Skin of body (tissue), 3 donors: ENCODE measurements at places on chromosomes 12 and 14.
A peak's percentile ranks its signal among the peaks of the same experiment; 100 is the strongest.

DNA sequence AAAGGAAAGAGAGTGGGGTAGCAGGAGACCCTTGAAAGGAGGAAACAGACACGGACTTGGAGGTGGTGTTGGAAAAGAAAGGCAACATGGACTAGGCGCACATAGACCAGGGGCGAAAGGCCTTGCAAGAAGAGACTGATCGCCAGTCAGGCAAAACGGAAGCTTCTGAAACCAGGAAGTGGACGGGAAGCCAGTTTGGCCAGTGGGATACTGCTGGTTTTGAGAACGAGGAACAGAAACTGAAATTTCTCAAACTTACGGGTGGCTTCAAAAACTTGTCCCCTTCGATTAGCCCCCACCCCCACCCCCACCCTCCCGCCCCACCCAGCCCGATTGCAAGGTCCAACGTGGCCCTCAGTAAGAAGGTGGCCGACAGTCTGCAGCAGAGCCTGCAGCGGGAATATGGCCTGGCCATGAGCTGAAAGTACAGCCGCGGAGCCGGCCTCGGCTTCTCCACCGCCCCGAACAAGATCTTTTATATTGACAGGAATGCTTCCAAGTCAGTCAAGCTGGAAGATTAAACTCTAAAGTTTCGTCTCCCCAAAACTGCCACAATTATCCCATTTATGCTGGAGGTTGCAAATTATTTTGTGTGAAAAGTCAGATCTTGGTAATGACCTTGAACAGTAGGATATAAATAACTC lies 364.7 kb downstream of the BCAT1 start:
- DNase-seq, result no peak

DNA sequence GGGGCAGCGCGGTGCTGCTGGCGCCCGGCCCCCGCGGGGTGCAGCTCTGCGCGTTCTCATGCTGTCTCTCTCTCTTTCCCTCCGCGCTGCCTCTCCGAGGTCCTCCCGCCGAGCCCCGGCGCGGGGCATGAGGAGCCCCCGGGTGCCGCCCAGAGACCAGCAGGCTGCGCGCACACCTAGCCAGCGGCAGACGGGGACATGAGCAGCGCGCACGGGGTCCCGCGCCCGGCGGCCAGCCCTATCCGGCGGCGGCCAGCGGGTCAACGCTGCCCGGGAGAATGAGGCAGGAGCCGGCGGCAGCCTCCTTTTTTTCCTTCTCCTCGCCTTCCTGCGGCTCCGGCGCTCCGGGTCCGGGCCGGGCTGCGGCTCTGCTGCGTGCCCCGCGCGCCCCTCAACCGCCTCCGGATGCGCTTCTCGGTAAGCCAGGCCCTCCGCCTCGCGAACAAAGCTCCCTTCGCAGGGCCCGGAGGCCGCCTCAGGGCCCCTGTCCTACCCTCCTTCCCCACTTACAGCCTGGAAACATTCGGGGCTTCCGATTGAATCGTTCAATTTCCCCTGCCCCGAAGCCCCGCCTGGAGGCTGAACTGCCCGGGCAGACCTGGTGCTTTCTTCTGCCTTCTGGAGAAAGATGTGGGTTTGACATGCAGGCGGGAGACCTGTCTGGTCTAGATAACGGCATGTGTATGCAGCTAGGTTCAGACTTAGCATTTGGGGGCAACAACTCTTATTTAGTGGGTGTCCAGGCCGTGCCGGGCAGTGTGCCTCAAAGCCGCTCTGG lies at the start of gene TUNAR:
TSS of gene TUNAR (plus strand) at position 72 of the 778 bp plus-strand sequence.
- no peak for DNase-seq

DNA sequence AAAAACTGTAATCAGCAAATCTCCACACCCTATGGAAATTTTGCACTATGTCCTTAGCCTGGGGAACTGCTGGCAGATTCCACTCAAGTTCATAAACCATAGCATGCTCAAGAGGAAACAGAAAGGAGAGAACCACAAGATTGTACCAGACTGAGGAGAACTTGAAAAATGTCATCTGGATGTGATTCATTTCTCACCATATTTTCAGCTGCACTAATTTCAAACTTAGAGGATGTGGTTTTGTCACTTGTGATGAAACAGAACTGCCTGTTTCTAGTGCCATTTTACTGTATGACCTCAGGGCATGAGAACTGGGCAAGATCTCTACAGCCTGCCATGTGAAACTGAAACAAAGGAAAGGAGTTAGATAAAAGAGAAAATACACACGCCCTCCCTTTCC lies 1493.1 kb upstream of the FLRT2 start:
- peak; percentile 46 for DNase-seq

DNA sequence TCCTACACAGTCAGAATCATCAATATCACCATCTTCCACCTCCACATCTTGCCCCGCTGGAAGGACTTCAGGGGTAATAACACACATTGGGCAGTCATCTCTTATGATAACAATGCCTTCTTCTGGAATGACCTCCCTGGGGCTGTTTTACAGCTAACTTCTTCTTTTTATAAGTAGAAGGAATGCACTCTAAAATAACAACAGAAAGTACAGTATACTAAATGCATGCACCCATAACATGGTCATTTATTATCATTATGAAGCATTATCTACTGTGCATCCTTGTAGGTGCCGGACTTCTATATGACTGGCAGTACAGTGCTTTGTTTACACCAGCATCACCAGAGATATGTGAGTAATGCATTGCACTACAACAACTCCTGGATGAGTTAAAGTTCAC lies 19.0 kb upstream of the NUAK1 start:
- no peak for DNase-seq

GRCh38 chr14:31286456-31287293 lies 79.1 kb upstream of the HECTD1 start:
- DNase-seq, result no peak

- no peak for DNase-seq
Observed at GRCh38 chr14:73424453-73424852, 33.9 kb downstream of the NUMB start.

GRCh38 chr12:50642035-50642451 lies 121.9 kb upstream of the ATF1 start:
- no peak for DNase-seq

DNA sequence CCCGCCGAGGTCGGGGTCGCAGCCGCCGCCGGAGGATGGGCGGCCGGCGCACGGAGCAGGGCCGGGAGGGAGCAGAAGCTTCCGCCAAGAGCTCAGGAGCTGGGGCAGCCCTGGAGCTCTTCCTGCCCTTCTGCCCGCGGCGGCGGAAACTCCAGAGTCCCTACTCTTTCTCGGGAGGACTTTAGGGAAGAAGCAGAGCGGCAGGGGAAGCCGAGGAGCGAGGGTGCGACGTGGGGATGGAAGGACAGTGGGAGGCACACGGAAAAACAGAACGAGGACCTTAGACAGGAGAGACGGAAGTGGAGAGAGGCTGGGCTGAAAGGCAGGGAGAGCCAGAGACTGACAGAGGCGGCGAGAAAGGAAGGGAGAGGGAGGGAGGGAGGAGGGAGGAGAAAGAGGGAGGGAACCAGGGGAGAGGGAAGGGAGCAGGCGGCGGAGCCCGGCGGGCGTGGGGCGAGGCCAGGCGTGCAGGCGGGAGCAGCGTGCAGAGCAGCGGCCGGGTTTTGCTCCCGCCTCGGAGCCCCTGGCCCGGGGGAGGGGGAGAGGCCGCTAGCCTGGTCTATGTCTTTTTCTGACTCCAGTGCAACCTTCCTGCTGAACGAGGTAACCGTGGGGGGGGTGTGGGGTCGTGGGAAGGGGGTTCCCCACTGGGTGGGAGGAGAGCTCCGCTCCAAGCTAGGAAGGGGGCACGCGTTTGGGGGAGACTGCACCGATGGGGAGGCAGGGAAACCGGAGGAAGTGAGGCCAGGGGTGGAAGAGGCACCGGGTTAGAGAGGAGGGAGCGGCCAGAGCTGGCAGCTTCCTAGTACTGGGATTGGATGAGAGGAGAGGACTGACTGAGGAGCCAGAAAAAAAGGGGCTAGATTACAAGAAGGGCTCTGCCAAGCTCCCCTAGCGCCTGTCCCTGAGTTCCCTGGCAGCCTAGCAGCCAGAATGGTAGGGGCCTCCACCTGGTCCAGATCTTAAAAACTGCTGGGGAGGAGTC lies 2.9 kb upstream of the CACNB3 start:
- peak; percentile 85 for DNase-seq

DNA sequence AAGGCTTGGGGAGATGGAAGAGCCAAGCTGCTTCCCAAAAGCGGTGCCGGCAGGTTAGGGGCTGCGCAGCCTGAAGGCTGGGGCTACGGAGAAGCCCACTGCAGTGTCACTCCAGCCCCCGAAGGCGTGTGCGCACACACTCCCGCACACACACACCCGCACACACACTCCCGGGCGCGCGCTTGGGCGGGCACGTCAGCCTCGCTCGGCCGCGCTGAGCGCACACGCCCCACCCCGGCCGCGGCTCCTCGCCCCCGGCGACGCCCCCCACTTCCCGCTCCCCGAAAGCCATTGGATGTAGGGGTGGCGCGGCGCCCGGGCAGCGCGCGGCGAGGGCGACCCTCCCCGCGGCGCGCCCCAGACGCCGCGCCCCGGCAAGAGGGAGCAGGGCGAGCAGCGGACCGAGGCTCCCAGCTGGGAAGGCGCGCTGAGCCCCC lies at the start of gene KCNK10:
TSS of gene KCNK10 (minus strand) at position 184 of the 437 bp plus-strand sequence. CDS start 471 bp downstream, outside the sequence.
- no peak for DNase-seq

GRCh38 chr14:61240206-61240605 lies 40.9 kb downstream of the TMEM30B start:
- no peak for DNase-seq

GRCh38 chr12:78403681-78404080 lies 460.9 kb upstream of the SYT1 start:
- DNase-seq, result no peak

- DNase-seq, result no peak
Observed at GRCh38 chr12:29396774-29397173, 15.8 kb upstream of the ERGIC2 start.

GRCh38 chr14:23077962-23078361 lies 17.0 kb downstream of the ACIN1 start:
- DNase-seq, result no peak

- no peak for DNase-seq
Observed at GRCh38 chr12:107393043-107393717, 292.4 kb upstream of the PWP1 start.

DNA sequence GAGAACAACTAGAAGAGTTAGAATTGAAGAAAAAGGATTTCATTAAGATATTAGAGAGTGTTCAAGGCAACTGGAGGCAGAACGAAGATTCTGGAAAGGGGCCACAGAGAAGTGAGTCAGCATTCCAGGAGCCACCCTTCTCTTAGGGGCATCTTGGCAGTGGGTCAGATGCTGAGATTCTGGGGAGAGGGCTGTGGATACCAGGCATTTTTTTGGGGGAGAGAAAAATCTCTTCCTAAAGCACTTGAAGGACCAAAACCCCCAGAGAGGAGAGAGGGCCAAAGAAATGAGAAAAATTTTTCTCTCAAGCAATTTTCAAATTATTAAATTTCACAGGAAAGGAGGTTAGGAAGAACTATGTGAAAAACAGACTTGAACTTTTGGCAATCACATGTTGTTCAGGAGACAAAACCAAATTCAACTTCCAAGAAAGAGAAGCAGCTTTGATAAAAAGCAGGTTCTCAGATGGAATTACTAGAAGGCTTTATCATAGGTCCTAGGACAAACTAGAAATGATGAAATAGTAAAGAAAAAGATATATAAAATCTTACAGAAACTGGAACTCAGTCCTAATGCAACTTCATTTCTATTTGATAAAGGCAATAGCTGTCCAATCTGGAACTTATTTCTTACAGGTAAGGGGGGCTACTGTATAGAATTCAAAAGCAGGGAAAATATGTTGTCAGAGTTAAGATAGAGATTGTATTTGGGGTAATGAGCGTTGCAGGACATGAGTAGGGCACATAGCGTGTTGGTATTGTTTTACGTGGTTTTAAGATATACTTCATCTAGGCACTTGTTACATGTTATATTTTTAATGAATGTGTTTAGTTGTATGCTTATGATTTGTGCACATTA lies 1.1 kb upstream of the CLEC2D start:
- no peak for DNase-seq

DNA sequence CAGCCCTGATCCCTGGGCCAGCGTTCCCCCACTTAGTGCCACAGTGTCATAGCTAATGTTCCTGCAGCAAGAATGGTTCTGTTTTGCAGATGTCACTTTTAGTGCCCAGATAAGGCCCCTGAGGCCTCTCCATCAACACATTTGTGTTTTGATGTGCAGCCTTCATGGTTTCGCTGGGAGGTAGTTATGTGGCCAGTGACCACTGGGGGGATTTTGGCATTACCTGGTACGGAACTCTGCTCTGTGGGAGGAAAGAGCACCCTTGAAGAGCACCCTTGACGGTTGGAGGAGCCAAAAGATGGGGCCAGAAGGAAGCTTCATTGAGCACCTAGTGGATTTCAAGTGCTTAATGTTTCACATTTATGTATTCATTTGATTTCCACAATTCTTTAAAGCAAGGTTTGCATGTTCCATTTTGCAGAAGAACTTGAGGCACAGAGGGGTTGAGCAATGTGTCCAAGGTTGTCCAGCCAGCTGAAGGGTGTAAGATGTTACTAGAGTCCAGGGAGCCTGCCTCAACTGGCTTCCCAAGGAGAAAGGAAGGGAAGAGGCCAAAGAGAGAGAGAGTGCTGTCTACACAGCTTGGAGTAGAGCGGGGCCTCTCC lies 13.0 kb downstream of the SERPINA11 start:
- no peak for DNase-seq

DNA sequence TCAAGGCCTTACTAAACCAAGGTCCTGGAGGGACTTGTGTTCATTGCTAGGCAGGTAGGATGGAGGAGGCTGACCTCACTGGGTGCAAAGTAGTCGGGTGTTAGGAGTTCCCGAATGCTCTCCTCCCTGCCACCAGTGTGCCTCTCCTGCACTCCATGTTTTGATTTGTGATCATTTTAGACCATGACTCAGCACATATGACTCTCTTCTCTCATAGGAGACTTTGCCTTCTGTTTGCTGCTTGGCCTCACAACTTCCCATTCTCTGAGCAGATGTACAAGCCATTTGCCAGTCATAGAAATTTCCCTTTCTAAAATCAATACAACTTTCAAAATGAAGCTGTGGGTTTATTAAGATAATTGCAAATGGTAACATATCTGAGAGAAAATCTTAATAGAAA lies 46.6 kb upstream of the LRIG3 start:
- no peak for DNase-seq

DNA sequence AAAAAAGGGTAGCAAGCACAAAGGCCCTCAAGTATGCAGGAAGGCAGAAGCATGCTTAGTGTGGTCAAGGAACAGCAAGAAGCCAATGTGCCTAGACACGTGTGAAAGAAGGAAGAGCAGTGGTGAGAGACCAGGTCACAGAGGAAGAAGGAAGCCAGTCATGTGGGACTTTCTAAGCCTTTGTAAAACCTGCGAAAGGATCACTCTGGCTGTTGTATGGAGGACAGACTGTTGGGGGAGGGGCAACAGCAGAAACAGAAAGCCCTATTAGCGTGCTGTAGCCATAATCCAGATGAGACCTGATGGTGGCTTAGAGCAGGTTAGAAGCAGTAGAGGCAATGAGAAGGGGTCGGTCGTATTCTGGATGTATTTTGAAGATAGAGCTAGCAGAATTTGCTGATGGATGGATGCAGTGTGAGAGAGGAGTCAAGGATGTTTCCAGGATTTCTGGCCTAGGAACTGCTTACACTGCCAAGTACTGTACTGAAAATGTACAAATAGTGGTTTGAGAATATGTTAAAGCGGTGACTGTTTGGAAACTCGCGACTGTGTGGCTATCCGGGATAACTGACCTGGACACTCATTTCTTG lies 5.7 kb upstream of the MLF2 start:
- no peak for DNase-seq

- DNase-seq, result peak; percentile 12
Observed at GRCh38 chr12:115303723-115304309, 619.8 kb upstream of the TBX3 start.

GRCh38 chr14:106813477-106813823 lies 1287.1 kb downstream of the TMEM121 start:
- no peak for DNase-seq

GRCh38 chr12:38328306-38328895 lies 11.8 kb downstream of the ALG10B start:
- peak; percentile 2 for DNase-seq
